Fibroblast of skin of right biceps (primary cell): ENCODE measurements at places on chromosomes 5 and 9.

- no peak for DNase-seq
Observed at GRCh38 chr9:122562134-122562760, 9.3 kb downstream of the OR1N2 start.

DNA sequence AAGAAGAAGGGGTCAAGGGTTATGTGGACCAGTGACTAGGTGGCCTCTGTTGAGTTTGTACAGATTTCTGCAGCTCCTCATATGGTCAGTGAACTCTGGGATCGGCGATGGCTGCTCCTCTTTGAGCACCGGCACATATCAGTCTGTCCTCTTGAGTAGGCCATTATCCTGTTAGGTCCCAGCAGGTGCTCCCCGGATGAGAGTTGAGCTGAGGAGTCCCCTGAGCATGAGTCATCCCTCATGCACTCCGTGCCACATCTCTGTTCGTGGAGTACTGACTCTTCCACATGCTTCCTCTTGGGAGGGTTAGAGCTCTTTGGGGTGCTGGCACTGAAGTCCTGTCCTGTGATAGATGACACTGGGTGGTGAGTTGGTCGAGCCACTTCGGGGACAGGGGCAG lies 143.7 kb downstream of the PTTG1 start:
- no peak for DNase-seq

GRCh38 chr5:42483472-42484154 lies 60.4 kb downstream of the GHR start:
- no peak for DNase-seq

GRCh38 chr9:131038256-131039128 lies 29.5 kb downstream of the LAMC3 start:
- no peak for DNase-seq

DNA sequence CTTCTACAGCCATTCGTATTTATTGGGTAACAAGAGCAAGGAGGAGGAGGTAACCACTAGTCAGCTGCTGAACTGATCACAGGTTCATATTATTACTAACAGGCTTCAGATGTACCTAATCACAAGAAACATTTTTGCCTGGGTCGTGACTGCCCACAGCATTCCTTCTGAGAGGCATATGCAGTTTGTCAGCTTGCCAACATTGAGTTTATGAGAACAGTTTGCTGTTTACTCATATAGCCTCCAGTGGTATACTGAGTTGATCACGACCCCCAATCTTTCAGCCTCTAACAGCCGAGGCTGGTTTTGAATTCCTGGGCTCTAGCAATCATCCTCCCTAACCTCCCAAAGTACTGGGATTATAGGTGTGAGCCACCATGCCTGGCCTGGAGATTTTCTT lies 693.6 kb downstream of the TLE1 start:
- peak; percentile 64 for DNase-seq

GRCh38 chr5:52707616-52708015 lies 80.1 kb upstream of the ITGA1 start:
- DNase-seq = no peak

DNA sequence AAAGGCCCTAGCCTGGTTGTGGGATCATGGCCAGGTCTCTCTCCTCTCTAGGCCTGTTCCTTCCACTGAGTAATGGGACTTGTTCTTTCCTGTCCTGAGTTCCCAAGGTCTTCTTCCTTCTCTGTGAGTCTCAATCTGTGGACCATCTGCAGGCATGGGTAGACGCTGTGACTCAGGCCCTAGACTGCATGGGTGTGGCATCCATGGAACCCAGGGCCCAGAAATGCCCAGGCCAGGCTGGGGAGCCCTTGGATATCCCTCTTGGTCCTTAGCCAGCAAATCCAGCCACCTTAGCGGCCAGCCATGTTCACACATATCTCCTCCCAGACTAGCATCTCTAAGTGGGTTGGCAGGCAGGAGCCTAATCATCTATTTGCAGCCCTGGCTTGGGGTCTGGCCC lies 2.3 kb upstream of the ACSL6 start:
- no peak for DNase-seq

DNA sequence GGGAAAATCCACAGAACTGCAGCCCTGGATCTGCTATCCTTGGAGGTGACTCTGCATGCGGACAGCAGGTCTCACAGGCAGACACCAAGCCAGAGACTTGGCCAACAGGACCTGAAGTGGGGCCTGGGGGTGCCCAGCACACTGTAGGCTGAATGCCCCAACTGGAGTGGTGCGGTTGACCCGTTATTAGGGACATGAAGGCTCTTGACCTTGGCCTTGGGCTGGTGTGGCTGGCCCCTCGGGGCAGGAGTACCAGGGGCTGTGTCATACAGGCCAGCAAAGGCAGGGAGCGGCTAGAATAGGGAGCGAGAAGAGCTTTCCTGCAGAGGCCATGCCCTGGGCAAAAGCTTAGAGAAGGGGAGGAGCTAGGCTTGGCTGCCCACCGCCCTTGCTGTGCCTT lies 153.2 kb upstream of the MVB12B start:
- no peak for DNase-seq

- no peak for DNase-seq
Observed at GRCh38 chr9:135761150-135761844, 59.3 kb downstream of the KCNT1 start.

GRCh38 chr9:127183814-127184582 lies 61.6 kb upstream of the ANGPTL2 start:
- DNase-seq = peak; percentile 38

DNA sequence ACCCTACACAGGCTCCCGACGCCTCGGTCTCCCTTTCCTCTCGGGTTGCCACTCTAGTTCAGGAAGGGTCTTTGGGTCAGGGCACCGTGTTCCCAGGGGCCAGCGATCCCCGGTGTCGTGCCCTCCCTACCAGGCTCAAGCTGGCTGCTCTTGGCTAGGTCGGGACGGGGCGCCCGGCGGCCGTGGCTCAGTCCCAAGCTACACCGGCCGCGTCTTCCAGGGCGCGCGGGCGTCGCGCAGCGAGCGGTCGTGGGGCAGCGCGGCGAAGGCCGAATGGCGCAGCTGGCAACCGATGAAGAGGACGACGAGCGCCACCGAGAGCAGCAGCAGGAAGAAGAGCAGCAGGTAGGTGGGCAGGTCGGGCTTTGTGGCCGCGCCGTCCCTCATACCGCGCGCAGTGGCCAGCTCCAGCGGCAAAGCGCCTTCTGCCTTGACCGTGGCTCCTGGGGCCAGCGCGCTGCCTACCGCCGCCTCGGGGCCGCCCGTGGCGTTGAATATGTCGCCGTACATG lies 892 bp downstream of the SMIM32 start:
- no peak for DNase-seq

DNA sequence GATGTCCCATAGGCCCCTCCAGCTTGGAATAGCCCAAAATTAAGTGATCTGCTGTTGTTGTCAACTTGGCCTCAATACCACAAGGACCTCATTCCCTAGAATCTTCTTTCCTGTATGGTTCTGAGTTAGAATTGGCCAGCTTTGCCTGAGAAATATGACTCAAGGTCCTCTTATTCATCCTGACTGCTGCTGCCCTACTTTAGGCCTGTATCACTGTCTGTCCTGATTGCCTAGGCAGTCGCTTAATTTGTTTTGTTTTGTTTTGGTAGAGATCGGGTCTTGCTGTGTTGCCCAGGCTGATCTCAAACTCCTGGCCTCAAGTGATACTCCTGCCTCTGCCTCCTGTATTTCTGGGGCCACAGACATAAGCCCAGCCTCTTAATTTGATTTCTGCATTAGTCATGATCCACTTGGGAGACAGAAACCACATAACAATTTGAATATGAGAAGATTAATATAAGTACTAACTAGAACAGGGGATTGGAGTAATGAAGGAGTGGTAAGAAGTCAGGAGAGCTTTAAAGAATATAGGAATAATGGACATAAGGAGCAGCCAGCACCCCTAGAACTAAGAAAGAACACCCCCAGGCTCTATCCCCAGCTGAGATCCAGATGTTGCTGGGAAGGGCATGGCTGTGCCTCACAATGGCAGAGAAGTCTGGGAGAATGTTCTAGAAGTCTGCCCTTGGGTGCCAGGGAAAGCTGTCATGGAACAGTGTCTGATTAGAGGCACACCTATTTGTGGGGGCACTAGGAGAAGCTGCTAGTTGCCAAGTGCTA lies 4.6 kb downstream of the TEX53 start:
- peak; percentile 45 for DNase-seq

- no peak for DNase-seq
Observed at GRCh38 chr5:61651195-61651594, 319.1 kb downstream of the ZSWIM6 start.

- no peak for DNase-seq
Observed at GRCh38 chr5:145838276-145838675, 3.1 kb upstream of the PRELID2 start.

GRCh38 chr5:13987843-13988464 lies 43.5 kb upstream of the DNAH5 start:
- DNase-seq = peak; percentile 69

DNA sequence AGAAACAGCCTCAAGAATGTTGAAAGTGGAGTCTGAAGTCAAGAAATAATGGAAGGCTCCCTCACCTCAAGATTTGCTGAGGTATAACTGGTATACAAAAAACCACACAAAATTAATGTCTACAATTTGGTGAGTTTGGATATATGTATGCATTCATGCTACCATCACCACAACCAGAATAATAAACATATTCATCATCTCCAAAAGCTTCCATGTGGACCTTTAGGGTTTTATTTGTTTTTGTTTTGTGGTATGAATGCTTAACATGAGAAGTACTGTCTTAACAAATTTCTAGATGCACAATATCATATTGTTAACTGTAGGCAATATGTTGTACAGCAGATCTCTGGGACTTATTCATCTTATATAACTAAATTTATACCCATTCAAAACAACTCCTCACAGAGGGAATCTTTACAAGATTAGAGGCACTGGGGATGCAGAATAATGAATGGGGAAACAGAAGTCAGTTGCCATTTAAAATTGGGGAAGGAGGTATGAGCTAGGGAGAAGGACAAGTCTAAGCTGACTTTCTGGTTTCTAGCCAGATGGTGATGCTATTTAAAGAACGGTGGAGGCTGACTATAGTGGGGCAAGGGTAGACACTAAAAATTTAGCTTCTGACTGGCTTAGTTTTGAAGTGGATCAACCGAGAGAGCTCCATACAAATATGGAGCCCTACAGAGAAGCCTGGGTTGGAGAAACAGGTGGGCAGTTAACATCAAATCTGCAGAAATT lies 213.9 kb downstream of the BNC2 start:
- DNase-seq = no peak

DNA sequence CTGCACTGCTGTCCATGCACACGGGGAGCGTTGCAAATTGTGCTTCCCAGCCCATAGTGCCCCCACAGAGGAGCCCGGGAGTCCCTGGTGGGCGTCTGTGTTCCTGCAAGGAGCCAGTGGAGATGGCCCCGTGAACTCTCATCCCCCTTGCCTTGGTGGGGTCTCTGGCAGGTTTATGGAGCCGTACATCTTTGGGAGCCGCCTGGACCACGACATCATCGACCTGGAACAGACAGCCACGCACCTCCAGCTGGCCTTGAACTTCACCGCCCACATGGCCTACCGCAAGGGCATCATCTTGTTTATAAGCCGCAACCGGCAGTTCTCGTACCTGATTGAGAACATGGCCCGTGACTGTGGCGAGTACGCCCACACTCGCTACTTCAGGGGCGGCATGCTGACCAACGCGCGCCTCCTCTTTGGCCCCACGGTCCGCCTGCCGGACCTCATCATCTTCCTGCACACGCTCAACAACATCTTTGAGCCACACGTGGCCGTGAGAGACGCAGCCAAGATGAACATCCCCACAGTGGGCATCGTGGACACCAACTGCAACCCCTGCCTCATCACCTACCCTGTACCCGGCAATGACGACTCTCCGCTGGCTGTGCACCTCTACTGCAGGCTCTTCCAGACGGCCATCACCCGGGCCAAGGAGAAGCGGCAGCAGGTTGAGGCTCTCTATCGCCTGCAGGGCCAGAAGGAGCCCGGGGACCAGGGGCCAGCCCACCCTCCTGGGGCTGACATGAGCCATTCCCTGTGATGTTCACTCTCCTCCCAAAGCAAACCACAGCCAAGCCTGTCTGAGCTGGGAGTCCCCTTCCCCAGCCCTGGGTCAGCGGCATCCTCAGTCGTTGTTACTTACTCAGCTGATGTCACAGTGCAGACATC lies 3.1 kb downstream of the MRPS2 start:
- DNase-seq = no peak
